ENCODE measurements at places on chromosomes 11 and 22.

- DNase-seq = no peak
Observed at GRCh38 chr11:47672283-47672730, 29.9 kb upstream of the MTCH2 start.

- DNase-seq = no peak
Observed at GRCh38 chr11:66524304-66525040, 14.0 kb downstream of the BBS1 start.

DNA sequence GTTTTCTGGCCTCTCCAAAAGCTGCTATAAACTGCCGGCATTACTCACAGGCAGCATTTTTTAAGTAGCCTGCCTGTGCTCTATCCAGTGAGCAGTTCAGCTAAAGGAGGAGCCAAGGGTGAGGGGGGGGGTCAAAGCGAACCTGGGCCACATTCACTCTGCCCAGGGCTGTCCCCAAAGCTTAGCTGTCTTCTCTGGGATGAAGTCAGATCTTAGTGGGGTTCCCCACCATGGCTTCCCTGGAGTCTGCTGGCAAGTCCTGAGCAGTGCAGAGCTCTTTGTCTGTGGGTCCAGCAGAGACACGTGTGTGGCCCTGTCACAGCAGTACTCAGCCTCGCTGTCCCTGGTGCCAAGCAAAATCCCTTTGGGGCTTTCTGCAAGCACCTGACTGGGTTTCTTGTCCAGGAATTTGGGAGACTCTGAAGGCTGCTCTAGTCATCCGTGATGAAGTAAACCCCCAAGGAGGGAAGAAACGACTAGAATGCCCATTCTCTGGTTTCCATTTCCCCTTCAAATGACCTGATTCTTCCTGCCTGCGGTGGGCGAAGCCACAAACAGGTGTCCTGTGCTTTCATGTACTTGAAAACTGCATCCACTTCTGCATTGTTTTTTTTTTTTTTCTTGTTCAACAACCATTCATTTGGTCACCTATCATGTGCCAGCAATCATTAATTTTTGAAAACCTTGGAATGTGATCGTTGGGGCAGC lies 2.6 kb downstream of the KCNJ5 start:
- peak; percentile 31 for DNase-seq

- DNase-seq = no peak
Observed at GRCh38 chr11:66052664-66052982, 459 bp downstream of the SF3B2 start.

DNA sequence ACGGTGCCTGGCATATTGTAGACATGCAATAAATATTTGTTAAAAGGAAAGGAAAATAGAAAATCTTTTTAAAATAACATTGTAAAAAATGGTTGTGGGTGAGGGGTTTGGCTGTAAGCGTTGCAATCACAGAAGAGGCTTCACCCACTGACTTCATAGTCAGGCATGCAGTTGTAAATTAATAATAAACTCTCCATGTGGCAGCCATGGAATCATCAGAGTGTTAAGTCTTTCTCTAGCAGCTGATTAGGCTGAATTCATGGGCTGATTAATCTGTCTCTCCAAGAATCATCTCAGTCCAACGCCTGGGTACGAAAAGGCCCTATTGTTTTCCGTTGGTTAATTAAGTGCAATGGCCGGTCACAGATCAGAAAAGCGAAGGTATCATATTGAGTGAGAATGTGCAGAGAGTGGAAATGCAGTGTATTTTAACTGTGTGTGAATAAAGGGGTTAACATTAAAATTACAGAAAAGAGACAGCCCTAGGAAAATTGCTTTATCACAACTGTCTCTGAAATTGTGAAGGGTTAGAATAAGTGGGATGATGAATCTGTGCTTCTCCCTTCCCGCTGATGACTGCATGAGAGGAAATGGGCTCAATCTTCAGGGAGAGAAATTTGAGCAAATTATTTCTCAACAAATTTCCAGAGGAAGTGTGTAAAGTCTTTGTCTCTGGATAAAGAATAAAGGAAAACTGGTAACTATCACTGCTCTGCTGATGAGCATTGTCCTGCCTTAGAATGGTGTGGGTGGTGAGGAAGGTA lies 269.0 kb downstream of the FAM76B start:
- no peak for DNase-seq

DNA sequence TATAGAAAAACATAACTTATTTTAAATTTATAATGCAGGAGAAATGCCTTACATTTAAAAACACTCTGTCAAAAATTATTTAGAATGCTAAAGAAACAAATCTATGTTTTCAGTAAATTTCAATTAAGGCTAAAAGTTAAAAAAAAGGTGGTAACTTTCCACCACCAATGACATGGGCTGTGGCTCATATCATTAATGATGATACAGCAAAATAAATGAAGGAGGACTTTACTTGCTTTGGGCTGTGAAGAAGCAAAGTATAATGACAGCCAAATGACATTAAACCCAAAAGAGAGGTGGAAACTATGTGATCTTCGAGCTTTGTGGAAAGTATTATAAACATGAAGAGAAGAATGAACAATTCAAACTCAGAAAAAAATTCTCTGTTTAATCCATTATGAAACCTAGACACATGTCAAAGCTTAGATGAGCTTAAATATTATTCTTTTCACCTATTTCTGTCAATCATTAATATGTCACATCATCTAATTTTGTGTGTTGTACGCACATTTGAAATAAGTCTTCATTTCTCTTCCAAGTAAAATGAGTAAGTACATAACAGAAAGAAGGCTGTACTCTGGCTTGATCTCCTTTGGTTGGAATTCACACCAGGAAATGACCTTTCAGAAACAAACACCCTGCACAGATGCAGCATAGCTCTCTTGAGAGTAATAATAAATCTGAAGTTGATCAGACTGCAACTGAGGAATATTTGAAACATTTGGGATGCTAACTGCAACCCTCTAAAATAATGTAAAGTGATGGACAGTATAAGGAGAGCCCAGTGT lies 265.8 kb downstream of the TTC28 start:
- DNase-seq = no peak

DNA sequence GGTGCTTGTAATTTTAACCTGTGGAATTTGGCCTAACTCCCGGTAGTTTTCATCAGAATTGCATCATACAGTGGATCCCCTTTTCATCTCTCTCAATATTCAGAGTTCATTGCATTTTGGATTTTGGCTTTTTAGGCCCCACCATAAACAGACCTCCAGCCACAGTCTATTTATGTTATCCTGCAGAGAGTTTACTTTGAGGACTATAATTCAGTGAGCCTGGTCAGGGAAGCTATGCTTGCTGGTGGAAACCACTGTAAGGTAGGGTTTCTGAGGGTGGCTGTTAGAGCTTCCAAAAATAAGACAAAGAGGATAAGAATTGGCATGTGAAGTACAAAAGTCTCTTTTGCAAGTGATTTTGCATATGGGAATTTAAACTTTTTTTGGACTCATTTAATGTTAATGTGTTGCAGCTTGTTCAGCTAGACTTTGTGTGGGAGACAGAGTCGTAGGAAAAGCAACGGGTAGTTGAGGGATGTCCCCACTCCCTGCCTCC lies 34.8 kb upstream of the DDI1 start:
- DNase-seq = no peak

DNA sequence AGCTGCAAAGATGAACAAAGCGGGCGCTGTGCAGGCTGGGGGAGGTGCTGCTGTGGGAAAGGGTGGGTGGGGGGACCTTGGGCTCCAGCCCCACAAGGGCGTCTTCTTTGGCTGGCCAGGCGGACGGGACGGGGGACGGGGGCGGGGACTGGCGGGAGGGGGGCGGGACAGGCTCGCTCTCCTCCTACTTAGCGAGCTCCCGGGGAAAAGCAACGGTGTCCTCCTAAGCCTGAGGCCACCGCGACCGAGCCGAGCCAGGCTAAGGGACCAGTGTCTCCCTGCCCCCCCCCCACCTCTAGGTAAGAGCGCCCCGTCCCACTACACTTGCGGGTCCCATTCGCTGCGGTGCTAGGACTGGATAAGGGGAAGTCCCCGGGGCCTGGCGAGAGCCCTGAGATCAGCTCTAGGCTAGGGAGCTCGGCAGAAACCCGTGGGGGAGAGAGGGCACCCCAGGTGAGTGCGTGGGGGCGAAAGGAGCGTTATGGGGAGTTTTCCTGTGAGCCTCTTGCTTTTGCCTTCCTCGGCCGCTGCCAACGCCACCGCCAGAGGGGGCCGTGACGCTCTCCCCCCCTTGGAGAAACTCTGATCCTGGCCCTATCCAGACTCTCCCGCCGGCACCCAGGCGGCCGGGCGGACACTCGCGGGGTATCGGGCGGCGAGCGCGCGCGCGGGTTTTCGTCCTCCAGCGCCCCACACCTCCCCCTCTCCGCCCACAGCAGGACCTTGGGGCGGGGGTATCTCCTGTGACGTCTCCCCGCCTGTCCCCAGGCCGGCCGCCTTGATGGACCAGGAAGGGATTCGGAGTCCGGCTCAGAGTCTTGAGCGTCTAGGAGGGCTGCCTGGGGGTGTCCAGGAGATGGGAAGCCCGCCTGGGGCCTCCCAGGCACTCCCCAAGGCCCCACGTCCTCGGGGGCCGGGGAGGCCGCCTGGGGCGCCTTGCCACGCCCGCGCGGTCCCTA lies at the start of gene PHLDB1:
TSS of gene PHLDB1 (plus strand) at position 215 of the 959 bp plus-strand sequence. CDS start 6,222 bp downstream, outside the sequence.
- peak; percentile 66 for DNase-seq

- DNase-seq = peak; percentile 54
Observed at GRCh38 chr11:32830413-32830738, 649 bp downstream of the PRRG4 start.

- DNase-seq = no peak
Observed at GRCh38 chr11:73399159-73399590, 23.0 kb downstream of the RELT start.

GRCh38 chr11:18578975-18579598 lies 9.4 kb downstream of the UEVLD start:
- DNase-seq = no peak

DNA sequence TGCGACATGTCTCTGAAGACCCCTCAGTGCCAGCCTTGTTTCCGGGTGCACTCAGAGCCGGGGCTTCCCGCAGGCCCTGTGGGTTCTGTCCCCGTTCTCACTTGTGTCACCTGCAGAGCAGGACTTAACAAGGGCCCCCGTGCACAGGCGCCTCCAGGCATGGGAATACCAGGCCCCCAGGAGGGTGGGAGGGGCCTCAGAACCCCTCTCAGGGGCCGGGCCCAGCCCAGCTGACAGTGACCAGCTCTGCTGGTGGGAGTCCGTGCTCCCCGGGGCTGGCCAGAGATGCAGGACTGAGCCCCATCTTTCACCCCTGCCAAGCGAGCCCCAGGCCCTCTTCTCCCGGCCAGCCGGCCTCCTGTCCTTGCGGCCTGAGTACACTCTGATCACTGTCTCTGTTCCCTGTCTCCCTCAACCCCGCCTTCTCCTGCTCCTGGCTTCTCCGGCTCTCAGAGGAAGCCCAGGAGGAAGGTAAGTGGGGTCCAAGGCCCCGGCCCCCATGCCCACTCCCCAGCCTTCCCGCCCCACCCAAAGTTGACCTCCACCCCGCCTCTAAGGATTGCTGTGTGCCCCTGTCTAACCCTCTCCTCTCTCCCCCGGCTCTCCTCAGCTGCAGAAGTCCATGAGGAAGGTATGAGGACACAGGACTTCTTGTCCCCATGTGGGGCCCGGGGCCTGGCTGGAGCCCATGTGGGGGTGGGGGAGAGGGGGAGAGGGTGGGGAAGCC lies 5.3 kb downstream of the TNNT3 start:
- DNase-seq = peak; percentile 59

DNA sequence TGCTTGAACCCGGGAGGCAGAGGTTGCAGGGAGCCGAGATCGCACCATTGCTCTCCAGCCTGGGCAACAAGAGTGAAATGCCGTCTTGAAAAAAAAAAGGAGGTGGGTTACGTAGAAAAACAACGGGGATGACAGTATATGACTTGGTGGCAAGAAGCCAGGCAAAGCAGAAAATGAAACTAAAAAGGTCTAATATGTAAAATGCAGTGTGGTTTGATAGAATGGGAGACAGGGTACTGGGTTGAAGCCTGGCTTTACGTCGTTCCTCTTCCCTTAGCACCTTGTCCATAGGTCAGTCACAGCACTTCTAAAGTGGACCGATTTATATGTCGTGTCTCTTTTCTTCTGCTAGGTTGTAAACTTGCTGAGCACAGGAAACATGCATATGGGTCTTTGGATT lies 274.9 kb upstream of the ZC3H12C start:
- no peak for DNase-seq

- no peak for DNase-seq
Observed at GRCh38 chr11:74123008-74123448, 47.8 kb downstream of the C2CD3 start.

DNA sequence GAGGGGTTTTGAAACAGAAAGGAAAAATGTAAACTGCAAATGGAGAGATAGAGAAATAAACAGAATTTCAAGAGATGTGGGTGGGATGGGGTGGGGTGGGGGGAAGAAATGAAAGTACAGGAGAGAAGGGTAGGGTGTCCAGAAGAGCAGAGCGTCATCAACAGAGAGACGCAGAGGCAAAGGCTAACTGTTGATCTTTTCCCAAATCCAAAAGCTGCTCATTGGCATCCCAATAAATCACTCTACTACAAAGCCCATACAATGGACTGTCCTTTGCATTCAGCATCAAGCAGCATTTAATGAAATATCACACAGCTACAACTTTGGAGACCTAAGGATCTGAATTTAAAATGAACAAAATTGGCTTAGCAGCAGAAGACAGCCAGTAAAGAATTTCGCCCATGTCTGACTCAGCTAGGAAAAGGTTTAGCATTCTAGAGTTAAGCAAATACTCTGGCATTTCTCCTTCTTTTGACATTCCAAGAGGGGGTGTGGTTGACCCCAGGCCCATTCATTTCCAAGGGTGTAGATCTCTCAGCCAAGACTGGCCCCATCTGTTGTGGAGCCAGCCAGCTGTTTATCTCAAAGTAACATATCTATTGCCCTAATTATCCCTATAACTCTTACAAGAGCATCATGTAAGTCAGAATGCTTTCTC lies 1.5 kb downstream of the RAB30 start:
- DNase-seq = no peak

DNA sequence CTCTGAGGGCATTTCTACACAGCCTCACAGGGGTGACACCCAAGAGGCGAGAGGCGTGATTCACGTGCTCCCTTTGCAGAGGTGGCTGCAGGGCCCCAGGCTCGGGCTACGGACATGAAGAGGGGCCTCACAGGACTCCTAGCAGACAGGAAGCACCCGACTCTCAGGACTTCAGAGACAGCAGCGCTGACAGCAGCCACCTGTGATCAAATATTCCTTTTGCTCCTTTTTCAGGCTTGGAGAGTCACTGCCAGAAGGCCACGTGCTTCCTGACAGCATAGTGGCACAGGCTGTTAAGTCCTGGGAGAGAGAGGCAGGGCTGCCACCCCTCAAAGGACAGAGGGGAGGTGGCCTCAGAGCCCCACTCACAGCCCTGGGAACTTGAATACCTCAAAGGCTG lies 348.9 kb downstream of the CADM1 start:
- DNase-seq = no peak

DNA sequence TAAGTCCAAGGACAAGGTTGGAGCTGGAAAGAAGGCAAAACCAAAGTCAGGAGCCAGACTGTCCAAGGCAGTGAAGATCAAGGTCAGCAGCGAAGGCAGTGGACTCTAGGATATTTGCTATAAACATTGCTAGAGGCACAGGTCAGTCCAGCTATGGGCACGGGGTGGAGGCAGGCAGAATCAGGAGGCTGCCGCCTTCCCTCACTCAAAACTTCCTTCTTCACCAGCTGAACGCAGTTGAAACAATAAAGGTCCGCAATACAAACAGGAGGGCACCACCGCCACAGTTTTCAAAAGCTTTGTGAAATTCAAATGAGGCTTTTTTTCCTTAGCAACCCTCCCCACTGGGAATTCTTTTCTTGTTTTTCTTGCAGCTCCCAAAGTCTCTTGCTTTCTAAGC lies 372.4 kb downstream of the NXPE2 start:
- DNase-seq = no peak
